Upper lobe of right lung (tissue), 1 donor: ENCODE measurements at places on chromosomes 1 and 21.

DNA sequence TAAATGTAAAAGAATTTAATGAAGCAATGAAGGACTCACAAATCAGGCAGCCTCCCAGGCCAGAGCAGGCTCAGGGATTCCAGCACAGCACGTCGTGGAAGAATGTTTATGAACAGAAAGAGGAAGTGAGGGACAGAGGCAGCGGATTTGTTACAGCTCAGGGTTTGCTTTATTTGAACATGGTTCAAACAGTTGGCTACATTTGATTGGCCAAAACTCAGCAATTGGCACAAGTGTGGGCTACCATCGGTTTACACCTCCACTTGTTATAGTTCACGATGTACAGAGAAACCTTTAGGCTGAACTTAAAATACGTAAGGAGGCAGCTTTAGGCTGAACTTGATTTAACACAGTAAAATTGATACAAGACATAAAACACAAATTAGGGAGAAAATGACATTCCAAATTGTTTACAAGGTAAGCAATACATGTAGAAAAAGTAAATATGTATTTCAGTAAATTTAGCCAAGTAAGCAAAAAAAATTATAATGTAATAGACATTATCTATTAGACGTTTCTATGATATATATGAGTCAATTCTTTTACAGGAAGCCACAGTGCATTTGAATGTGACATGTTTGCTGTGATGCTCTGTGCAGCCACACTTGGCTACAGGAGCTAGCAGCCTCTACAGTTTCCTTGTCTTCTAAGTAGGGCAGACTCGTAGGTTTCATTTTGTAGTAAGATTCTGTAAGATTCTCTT is 126.5 kb downstream of the ADSS2 start:
- DNase-seq: no peak

GRCh38 chr1:227437495-227438008 is 119.3 kb upstream of the CDC42BPA start:
- no peak for DNase-seq

GRCh38 chr1:91523482-91523881 is 22.8 kb downstream of the CDC7 start:
- DNase-seq: no peak

GRCh38 chr1:212608959-212609700 is 569 bp downstream of the ATF3 start:
- DNase-seq: peak; percentile 84

GRCh38 chr21:35593000-35593502 is 467.3 kb downstream of the SETD4 start:
- DNase-seq: no peak

DNA sequence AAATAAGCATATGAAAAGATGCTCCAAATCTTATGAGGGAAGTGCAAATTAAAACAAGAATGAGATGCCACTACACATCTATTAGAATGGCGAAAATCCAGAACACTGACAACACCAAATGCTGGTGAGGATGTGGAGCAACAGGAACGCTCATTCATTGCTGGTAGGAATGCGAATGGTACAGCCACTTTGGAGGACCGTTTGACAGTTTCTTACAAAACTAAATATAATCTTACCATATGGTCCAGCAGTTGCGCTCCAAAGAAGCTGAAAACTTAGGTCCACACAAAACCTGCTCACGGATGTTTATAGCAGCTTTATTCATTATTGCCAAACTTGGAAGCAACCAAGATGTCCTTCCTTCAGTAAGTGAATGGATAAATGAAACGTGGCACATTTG is 50.3 kb downstream of the POFUT2 start:
- DNase-seq: no peak

GRCh38 chr1:16164213-16165072 is 8.6 kb upstream of the EPHA2 start:
- DNase-seq: no peak

GRCh38 chr1:152960452-152961044 is 9.9 kb upstream of the SPRR4 start:
- DNase-seq: no peak

- no peak for DNase-seq
Observed at GRCh38 chr1:23704834-23705495, 13.4 kb downstream of the RPL11 start.

DNA sequence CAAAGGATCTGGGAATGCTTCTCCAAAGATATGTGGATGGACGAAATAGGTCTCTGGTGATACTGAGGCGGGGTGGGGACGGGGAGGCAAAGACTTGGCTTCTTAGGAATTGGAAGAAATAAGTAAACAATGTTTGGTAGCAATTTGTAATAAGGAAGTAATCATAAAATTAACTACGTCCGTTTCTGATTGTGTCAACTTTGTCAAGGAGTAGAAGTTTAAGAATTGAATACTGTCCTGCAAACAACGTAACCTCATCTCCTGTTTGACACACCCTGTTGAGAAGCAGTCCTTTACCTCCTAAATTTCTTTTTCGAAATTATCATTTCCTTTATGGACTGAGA is 471 bp downstream of the POLR3C start:
- DNase-seq: no peak

GRCh38 chr1:118154220-118154619 is 30.8 kb downstream of the SPAG17 start:
- DNase-seq: no peak

GRCh38 chr1:180791806-180792205 is 120.9 kb upstream of the KIAA1614 start:
- DNase-seq: no peak

- no peak for DNase-seq
Observed at GRCh38 chr1:217617126-217617525, 13.8 kb downstream of the GPATCH2 start.

- DNase-seq: no peak
Observed at GRCh38 chr1:209307846-209308245, 275.7 kb upstream of the CAMK1G start.

GRCh38 chr1:63758791-63759190 is 15.0 kb upstream of the ROR1 start:
- DNase-seq: no peak

- DNase-seq: no peak
Observed at GRCh38 chr1:247291833-247292561, 36.1 kb downstream of the VN1R5 start.

DNA sequence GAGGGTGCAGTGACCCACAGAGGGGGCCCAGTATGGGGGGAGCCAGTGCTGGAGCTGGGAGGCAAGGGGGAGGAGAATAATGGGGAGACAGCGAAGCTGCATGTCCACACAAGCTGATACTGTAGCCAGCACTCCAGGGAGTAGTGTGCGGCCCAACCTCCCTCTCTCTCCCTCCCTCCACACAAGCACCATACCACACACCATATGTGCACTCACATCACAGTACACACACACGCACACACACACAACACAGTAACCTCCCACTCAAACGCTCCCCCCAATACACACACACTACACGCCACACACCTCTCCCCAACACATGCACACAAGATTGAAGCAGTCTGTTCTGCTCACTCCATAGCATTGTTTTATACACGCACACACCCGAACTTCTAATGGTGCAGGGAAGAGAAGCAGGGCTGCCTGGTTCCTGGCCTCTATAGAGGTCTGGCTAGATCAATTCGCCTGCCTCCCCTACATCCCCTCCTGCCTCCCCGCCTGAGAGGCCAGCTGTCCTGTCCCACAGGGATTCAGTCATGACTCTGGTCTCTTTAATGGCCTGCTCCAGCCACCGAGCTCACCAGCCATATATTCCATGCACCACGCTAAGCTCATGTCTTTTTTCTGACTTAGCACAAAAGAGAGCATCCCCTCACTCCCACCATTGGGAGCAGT is 3.8 kb downstream of the NCDN start:
- DNase-seq: no peak

- no peak for DNase-seq
Observed at GRCh38 chr1:179353546-179353945, 12.2 kb upstream of the AXDND1 start.

DNA sequence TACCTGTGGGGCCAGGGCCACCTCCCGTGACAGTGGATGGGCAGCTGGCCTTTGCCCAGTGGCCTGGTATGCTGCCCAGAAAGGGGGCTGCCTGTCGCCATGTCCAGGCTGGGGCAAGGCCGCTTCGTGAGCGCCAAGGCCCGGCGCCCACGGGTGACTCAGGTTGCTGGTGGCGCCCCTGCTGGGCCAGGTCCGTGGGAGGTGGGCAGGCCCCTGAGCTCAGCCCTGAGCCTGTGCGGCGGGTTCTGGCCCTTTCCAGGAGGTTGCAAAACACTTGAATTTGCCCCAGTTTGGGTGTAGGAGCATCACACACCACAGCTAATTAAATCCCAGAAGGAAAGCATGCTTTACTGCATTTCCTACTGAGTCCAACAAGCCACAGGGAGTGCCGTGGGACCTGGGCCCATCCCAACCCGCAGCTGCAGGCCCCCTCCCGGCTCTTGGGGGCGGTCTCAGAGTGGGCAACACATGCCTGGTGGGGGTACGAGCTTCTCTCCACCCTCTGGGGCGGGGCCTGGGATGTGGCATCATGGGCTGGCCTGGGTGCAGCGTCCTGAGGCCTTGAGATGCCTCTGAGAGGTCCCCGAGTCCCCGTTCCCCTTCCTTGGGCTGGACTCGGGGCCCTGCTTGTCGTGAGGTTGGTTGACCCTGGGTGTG is 159.8 kb downstream of the PEX14 start:
- DNase-seq: no peak

GRCh38 chr1:158924677-158925076 is 6.7 kb upstream of the PYHIN1 start:
- DNase-seq: no peak

- peak; percentile 94 for DNase-seq
Observed at GRCh38 chr1:109213824-109214693, at the start of gene SARS1. Gene SARS1 (plus strand): TSS chr1:109213918. CDS start chr1:109213993, 75 bp downstream.

DNA sequence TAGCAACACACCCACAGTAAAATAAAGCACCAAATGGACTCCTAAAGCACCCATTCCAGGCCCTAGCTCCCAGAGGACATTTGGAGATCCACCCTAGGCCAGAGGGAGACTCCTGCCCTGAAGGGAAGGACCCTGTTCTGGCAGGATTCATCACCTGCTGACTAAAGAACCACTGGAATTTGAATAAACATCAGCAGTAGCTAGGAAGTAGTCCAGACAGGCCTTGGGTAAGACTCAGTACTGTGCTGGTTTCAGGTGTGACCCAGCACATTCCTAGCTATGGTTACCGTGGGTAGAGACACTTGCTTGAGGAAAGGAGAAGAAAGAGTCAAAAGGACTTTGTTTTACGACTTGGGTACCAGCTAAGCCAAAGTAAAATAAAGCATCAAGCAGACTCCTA is 92.7 kb upstream of the LRRC7 start:
- no peak for DNase-seq

DNA sequence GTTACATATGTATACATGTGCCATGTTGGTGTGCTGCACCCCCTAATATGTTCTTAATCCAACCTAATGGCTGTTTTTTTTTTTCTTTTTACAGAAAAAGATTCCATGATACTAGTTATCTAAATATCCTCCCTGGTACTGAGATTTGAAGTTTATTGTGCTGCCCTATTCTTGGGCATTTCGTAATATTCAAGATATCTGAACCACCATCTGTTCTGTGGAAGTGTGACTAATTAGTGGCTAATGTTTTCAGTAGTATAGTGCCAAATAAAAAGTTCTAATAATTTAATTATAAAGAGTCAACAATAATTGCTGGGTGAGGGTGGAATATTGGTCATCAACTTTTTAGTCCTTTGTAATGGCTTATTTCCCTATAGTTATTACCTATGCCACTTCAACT is 217.5 kb downstream of the GABPA start:
- DNase-seq: no peak

- peak; percentile 40 for DNase-seq
Observed at GRCh38 chr1:29669158-29669871, 433.0 kb downstream of the PTPRU start.

GRCh38 chr1:110348771-110349170 is 9.6 kb downstream of the RBM15 start:
- DNase-seq: no peak

DNA sequence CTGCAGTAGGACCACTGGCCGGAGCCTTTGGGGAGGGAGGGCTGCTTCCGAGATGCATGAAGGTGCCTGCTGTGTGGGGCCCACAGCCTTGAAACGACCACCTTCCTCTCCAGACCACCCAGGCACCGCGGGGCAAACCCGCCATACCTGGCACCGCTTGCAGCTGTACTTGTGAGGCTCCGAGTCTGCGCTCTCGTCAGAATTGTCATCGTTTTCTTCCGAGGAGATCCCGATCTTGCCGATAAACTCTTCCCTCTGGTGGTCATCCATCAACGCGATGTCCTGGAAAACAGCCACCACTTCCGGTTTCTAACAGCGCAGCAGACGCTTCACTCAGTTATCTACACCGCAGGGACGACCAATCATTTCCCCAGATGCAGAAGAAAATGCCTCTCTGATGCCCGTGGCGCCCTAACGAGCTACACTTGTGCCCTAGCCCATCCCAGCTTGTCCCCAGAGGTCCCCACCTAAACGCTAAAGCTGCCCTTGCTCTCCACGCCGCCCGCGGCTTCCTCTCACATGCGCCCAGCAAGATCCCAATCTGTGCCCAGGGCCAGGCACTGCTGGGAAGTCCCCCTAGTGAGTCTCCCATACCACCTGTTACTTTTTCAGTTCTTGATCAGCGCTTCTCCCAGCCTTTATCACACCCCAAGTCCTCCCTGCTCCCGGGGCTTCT is 55.0 kb upstream of the RIPK4 start:
- no peak for DNase-seq

GRCh38 chr1:81730881-81731280 is 69.9 kb upstream of the ADGRL2 start:
- DNase-seq: no peak

GRCh38 chr1:210920258-210920657 is 213.7 kb downstream of the KCNH1 start:
- DNase-seq: no peak

- DNase-seq: no peak
Observed at GRCh38 chr21:42499444-42500112, 3.6 kb upstream of the RSPH1 start.

GRCh38 chr21:44935533-44935927 is 4.3 kb upstream of the SLX9 start:
- DNase-seq: no peak

- no peak for DNase-seq
Observed at GRCh38 chr1:238221738-238222137, 331.0 kb upstream of the ZP4 start.

DNA sequence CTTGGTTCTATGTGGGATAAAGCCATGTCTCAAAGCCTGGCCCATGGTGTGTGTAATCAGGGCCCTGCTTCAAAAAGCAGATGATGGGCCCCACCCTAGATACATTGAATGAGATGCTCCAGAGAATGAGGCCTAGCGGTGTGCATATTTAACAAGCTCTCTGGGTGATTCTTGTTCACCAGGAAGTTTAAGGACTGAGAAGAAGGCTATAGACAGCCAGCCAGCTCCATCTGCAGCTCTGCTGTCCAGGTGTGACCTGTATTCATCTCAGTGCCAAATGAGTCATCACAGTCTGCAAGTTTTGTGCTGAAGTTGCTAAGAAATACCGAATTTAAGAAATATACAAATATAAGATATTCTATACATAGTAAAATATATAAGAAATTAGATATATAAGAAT is 182.0 kb upstream of the RUNX1 start:
- DNase-seq: no peak

- no peak for DNase-seq
Observed at GRCh38 chr1:204250428-204251030, 36.7 kb upstream of the GOLT1A start.

DNA sequence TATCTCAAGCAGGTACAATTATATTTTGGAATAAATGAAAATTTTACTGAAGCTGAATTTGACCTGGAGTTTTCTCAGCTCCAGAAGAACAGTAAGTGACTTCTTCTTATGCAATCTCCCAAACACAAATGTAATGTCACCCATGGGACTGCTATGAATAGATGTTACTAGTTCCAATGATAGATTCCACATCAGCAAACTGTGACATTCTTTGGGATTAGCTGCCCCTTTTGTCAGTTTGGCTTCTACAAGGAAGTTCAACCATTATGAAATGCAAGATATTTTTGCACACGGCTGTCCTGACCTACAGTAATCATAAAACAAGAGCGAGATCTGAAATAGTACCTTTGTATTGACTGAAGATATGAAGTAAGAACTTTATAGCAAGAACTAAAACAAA is 27.8 kb upstream of the TSNAX start:
- DNase-seq: no peak
